Stimulated activated effector memory CD8-positive, alpha-beta T cell treated with anti-CD3 and anti-CD28 coated beads, Interleukin-12 subunit alpha, Interleukin-12 subunit beta, amount 100 ng/mL, for 72 hours (primary cell): ENCODE measurements at places on chromosomes 7 and 10.
A peak's percentile ranks its signal among the peaks of the same experiment; 100 is the strongest.

DNA sequence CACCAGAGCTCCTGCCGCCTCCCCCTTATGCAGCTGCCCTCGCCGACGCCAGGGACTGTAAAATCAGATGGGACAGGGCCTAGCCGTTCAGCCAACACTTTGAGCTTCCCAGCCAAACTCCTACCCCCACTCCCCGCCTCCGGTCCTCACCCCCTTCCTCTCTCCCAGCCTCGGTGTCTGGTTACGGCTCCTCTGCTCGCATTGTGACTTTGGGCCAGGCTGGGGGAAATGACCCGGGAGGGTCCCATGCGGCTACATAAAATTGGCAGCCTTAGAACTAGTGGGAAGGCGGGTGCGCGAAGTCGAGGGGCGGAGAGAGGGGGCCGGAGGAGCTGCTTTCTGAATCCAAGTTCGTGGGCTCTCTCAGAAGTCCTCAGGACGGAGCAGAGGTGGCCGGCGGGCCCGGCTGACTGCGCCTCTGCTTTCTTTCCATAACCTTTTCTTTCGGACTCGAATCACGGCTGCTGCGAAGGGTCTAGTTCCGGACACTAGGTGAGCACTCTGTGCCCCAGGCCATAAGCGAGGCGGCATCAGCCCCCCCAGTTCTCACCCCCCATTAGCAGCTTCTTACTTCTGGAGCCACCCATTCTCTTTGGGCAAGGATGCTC is at the start of gene KAZALD1:
KAZALD1 (plus strand) TSS at position 366 of the 608 bp plus-strand sequence. CDS start 604 bp downstream, outside the sequence.
- DNase-seq: no peak

GRCh38 chr7:3649250-3649649 is 348.2 kb downstream of the SDK1 start:
- DNase-seq: no peak

DNA sequence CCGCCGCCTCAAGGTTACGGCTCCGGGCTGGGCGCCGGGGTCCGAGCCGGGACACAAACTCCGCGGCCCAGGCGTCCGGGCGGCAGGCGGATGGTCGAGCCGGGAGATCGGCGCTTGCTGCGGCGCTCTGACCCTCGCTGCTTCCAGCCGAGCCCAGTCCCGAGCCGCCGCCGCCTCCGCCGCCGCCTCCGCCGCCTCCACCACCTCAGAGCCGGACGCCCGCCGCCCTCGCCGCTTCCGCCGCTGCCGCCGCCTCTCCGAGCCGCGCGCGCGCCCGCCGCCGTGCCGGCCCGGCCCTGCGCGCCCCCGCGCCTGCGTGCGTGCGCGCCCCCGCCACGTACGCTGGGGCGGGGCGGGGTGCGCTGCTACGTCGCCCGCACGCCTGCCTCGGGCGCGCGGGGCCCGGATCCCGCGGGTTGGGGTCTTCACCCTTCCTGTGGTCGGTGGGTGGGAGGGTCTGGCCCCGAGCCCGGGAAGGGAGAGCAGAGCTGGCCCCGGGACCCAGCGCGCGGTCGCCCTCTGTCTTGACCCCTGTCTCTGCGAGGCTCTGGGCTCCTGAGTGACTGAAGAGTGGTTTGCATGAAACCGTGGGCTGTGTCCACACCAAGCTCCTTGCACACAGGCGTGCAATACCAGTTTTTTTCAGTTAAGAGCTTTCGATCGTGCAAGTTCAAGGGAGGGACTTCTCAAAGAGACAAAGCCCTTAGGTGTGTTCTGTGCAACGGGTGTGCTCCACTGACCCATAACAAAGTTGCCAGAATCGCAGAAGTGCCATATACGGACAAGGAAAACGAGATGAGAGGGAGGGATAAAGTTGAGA is at the start of gene SMURF1:
SMURF1 (minus strand) TSS at position 256 of the 820 bp plus-strand sequence. CDS start 328 bp downstream, outside the sequence.
- peak; percentile 82 for DNase-seq

DNA sequence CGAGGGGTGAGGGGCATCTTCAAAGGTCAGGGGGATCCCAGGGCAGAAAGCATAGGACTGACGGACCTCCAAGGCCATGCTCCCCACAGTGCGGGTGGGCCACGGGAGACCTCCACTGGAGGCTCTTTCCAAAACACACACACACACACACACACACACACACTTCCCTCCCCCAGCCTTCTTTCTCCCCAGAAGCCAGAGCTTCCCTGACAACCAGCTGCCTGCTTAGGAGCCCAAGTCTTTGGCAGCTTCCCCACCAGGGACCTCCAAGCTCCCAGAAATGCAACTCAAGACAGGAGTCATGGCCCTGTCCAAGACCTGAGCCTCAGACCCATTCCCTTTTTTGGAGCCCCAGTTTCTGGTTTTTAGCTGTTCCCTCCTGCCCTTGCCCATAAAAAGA is 710 bp upstream of the C10orf105 start:
- no peak for DNase-seq

GRCh38 chr10:97771055-97771891 is 526 bp downstream of the SFRP5 start:
- DNase-seq: peak; percentile 58

DNA sequence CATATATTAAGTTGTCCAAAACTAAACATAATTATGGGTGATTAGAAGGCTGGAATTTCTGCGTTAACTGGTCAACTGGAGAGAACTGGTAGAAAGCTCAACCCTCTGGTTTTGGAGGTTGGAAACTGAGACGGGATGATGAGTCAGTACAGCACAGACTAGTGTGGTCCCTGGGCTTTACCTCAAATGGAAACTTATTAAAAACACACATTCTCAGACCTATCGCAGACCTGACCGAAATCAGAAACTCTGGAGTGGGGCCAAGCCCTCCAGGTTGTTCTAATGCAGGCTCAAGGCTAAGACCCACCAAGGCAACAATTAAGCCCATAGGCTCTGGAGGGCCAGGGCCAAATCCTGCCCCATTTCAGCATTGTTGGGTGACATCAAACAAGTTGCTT is 136.9 kb downstream of the KCNMA1 start:
- DNase-seq: no peak

DNA sequence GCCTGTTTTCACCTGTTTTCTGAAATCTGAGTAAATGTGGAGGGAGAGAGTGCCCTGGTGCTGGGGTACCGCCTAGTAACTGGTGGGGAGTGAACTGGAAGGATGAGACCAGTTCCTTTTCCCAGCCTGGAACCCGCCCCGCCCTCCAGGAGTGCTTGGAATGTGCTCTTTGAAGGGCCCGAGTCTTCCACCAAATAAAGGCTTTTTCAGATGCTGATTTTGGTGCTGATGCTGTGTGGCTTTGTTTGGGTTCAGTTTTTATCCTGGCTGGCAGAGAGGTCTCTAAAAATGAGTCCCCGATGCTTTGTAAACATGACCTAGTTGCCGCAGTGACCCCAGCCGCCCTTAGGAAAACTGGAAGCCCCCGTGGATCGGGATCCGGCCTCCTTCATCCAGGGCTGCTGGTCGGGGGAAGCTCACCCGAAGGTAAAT is 25.9 kb downstream of the FOXK1 start:
- no peak for DNase-seq

GRCh38 chr7:38070718-38071117 is 107.3 kb upstream of the STARD3NL start:
- DNase-seq: no peak

DNA sequence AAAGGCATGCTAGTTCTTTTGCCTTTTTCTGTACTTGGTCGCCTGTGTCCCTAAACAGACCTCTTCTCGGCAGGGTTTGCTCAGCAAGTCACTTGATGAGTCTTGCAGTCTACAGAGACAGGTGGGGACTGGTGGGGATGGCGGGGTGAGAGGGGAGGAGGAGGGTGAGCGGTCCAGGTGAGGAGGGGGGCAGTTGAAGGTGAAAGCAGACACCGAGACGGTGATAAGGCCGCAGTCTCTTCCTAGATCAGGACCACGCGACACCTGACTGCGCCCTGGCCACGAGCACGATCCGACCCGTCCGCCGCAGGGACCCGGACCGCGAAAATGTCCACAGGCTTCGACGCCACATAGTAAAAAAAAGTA is 566 bp downstream of the ASNS start:
- DNase-seq: no peak

DNA sequence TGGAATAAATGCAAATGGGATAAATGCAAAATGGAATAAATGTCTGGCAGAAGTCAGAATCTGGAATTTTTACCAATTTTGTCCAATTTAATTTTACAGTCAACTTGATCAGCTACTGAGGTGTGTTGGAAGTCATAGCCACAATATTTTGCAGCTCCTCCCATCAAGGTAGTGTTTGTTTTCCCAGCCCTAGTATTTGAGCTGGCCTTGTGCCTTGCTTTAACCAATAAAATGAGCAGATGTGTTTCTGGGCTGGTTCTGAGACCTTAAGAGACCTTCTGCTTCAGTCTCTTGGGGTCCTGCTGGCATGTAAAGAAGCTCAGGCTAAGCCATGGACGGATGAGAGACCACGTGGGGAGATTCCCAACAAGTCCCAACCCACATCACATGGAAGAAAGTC is 42.7 kb upstream of the RSBN1L start:
- no peak for DNase-seq
